Thymus (tissue), 14 donors: ENCODE measurements at places on chromosomes 1 and 21. TPM values are rescaled to one million over a fixed set of nuclear protein-coding genes. Genes with fewer than 3 reads are reported as not detected.

GRCh38 chr1:115839679-115840237, 1.2 kb downstream of the NHLH2 start:
- H3K27me3 ChIP-seq: peaks cover 84% of the 10 kb centered on the region
- H3K27ac ChIP-seq: no peak overlapping the region
- H3K36me3 ChIP-seq: no peaks in the 10 kb centered on the region
- H3K4me1 ChIP-seq: no peaks in the 10 kb centered on the region

DNA sequence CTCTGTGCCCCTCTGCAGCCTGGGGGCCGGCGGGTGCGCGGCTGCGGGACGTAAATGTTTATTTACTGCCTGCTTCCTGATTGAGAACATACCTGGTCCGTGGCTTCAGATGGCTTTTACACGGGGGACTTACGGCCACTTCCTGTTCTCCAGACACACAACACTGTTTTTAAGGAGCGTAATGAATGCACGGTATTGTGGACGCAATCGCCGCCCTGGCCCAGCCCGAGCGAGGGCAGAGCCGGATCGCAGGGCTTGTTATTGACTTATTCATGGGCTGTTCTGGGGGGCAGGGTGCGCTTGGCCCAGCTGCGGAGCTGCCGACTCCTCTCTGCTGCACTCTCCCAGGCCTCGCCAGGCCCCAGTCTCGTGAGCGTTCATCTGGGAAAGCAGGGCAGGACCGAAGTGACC, 52.8 kb upstream of the ACTRT2 start:
- H3K4me1 ChIP-seq: no peaks in the 10 kb centered on the region
- no peak for DNase-seq
- peaks cover 10% of the 10 kb centered on the region for H3K27me3 ChIP-seq
- no peak overlapping the region for H3K27ac ChIP-seq
- no peak overlapping the region for H3K4me3 ChIP-seq

- H3K4me3 ChIP-seq: no peak overlapping the region
- H3K4me1 ChIP-seq: no peaks in the 10 kb centered on the region
- H3K27ac ChIP-seq: no peak overlapping the region
- H3K36me3 ChIP-seq: no peaks in the 10 kb centered on the region
- no peak for DNase-seq
- peaks cover 4% of the 10 kb centered on the region for H3K27me3 ChIP-seq
Measured at GRCh38 chr1:232416026-232416568, 213.8 kb downstream of the SIPA1L2 start.

DNA sequence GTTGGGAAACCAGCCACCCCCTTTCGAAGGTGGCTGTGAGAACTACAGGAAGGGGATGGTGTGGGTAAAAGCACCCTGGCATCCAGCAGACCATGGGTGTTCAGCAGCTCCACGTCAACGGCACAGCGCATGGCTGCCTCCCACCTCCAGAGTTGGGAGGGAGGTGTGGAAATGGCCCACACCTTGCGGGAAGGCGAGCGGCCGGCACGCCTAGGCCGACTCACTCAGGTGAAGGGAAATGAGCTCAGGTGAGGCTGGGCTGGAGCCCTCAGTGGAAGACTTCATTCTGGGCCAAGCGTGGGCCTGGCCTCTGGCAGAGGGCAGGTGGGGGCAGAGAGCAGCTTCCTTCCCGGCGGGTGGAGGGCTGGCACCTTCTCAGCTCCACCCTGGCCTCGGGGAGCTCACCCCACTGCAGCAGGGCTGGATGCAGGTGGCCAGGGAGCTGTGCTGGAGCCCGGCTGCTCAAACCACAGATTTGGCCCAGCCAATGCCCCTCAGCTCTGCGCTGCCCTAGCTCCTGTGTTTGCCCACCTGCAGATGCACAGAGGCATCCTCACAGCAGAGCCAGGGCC, 24.8 kb upstream of the ALDH4A1 start:
- H3K36me3 ChIP-seq: no peaks in the 10 kb centered on the region
- H3K4me1 ChIP-seq: peaks cover 80% of the 10 kb centered on the region
- peak overlapping the region; percentile 98 for H3K27ac ChIP-seq
- no peak for DNase-seq
- H3K4me3 ChIP-seq: peak overlapping the region; percentile 40

DNA sequence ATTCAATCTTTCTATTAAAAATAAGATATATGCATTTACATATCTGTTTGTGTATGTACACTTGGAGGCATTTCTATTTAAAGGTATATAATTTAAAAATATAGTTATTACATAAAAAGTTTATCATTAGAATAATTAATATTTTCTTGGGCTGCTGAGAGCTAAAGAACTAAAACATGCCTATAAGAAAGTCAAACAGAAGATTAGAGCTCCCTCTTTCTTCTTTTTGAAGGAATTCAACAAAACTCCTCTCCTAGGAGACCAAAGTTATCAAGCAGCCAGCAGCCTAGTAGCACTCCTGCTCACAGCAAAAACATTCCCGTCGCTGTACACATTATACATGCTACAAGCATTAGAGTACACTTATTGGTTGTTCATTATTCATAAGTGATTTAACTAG, 216.4 kb downstream of the VAV3 start:
- peak; percentile 50 for DNase-seq
- H3K4me1 ChIP-seq: no peaks in the 10 kb centered on the region
- H3K27me3 ChIP-seq: no peaks in the 10 kb centered on the region
- H3K36me3 ChIP-seq: peaks cover 2% of the 10 kb centered on the region

DNA sequence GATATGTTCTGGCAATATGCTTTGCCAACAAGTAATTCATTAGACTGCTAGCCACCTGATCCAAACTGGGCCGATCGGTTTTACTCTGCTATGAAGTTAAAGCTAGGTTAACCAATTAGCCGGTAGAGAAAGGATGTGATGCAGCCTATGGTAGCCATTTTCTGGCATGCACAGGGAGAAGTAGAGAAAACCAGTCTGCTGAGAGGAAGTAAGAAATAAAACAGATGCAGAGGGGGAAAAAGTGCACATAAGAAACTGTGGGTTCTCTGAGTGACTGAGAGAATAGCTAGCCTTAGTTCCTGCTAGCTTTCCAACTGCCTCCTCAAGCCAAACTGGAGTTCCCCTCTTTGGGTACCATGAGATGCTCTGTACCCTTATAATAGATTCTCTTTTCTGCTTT, 52.8 kb downstream of the ARID4B start:
- no peak overlapping the region for H3K4me3 ChIP-seq
- H3K4me1 ChIP-seq: peaks cover 11% of the 10 kb centered on the region
- H3K27me3 ChIP-seq: no peaks in the 10 kb centered on the region
- H3K36me3 ChIP-seq: no peaks in the 10 kb centered on the region
- H3K27ac ChIP-seq: peak overlapping the region; percentile 42

GRCh38 chr1:35603468-35603867, 30.4 kb downstream of the TFAP2E start:
- peaks cover 39% of the 10 kb centered on the region for H3K36me3 ChIP-seq
- H3K27ac ChIP-seq: no peak overlapping the region
- no peak overlapping the region for H3K4me3 ChIP-seq
- no peak for DNase-seq
- no peaks in the 10 kb centered on the region for H3K4me1 ChIP-seq

- peaks cover 24% of the 10 kb centered on the region for H3K4me1 ChIP-seq
- no peaks in the 10 kb centered on the region for H3K27me3 ChIP-seq
- H3K36me3 ChIP-seq: no peaks in the 10 kb centered on the region
Measured at GRCh38 chr1:41322835-41323234, 38.4 kb upstream of the FOXO6 start.

- no peaks in the 10 kb centered on the region for H3K4me1 ChIP-seq
- no peak for DNase-seq
- no peaks in the 10 kb centered on the region for H3K36me3 ChIP-seq
- no peak overlapping the region for H3K27ac ChIP-seq
Measured at GRCh38 chr1:51690285-51690961, 73.5 kb downstream of the OSBPL9 start.

- no peak overlapping the region for H3K27ac ChIP-seq
- no peaks in the 10 kb centered on the region for H3K4me1 ChIP-seq
- H3K36me3 ChIP-seq: no peaks in the 10 kb centered on the region
- H3K4me3 ChIP-seq: no peak overlapping the region
- H3K27me3 ChIP-seq: no peaks in the 10 kb centered on the region
Measured at GRCh38 chr1:59977075-59977410, 50.5 kb upstream of the CYP2J2 start.

GRCh38 chr1:215023155-215023832, 59.2 kb upstream of the KCNK2 start:
- H3K4me3 ChIP-seq: no peak overlapping the region
- H3K27ac ChIP-seq: no peak overlapping the region
- no peak for DNase-seq
- H3K27me3 ChIP-seq: no peaks in the 10 kb centered on the region
- no peaks in the 10 kb centered on the region for H3K36me3 ChIP-seq

DNA sequence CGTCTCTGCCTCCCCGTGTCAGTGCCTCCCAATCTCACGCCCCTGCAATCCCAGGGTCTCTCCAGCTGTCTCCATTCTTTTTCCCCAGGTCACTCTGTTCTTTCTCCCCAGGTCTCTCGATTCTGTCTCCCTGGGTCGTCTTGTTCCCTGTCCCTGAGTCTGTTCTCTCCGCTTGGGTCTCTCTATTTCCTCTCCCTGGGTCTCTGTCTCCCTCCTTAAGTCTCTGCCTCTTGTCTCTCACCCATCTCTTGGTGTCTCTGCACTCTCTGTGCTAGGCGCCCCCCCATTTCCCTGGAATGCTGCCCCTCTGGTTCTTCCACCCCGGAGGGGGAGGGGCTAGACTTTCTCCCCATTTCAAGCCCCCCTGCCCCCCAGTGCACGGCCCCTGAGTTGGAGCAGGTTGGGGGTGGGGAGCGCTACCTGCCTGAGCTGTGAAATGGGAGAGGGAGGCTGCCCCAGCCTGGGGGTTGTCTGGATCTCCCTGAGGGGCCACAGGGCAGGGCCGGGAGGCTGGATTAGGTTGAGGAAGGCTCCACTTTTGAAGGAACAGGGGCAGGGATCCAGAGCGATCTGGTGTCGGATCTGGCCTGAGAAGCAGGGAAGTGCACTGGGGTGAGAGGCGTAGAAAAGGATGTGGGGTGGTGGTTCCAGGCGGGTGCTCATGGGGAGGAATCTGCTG, 1.4 kb downstream of the PTPRF start:
- H3K4me3 ChIP-seq: peak overlapping the region; percentile 58
- peaks cover 27% of the 10 kb centered on the region for H3K27me3 ChIP-seq
- H3K4me1 ChIP-seq: peaks cover 14% of the 10 kb centered on the region
- DNase-seq: no peak

GRCh38 chr1:164466429-164466828, 92.6 kb upstream of the PBX1 start:
- H3K27me3 ChIP-seq: no peaks in the 10 kb centered on the region
- H3K27ac ChIP-seq: no peak overlapping the region
- no peaks in the 10 kb centered on the region for H3K36me3 ChIP-seq

DNA sequence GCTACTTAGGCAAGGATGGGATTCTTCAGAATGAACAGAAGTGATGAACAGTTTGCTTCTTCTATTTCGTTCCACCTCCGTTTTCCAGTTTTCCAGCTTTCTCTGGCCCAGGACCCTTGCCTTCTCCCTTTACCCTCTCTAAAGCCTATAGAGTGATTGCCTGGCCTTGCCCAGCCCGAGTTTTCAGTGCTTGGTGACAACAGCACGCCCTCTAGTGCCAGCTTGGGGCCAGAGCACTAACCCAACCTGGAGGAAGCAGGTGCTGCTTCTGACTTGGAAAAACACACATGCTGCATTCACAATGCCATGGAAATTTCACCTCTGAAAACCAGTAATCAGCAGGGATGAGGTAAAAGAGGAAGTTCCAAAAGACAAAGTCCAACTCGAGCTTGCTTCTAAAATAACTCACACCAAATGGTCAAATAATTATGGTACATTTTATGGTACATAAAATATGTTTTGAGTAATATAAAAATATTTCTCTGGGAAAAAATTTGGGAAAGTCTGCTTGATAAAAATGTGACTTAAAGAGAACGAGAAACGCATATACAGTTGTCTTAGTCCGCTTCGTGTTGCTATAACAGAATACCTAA, 26.1 kb downstream of the UBE2T start:
- H3K4me1 ChIP-seq: no peaks in the 10 kb centered on the region
- H3K27ac ChIP-seq: no peak overlapping the region
- no peaks in the 10 kb centered on the region for H3K27me3 ChIP-seq

GRCh38 chr21:32565856-32566465, 19.4 kb downstream of the TCP10L start:
- H3K36me3 ChIP-seq: peaks cover 9% of the 10 kb centered on the region
- peaks cover 9% of the 10 kb centered on the region for H3K4me1 ChIP-seq
- H3K27ac ChIP-seq: no peak overlapping the region
- DNase-seq: no peak
- H3K4me3 ChIP-seq: no peak overlapping the region

DNA sequence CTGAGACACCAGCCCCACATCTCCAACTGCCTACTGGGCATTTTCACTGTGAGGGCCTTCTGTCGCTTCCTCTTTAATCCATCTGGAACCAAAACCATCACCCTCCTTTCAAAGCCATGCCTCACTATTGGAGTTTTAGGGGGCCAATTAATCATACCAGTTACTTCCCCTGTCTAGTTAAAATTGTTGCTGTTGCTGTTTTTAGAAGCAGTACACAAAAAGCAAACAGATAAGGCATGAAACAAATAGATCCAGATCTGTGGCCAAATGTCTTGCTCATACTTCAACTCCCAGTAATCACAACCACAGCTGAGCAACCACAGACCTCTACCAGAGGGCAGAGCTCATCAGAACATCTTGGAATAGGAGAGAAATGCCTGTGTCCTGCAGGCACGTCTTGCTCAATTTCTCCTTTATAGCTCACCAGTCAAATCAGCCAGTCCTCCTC, 133.8 kb upstream of the C1orf105 start:
- H3K36me3 ChIP-seq: no peaks in the 10 kb centered on the region
- H3K27ac ChIP-seq: peak overlapping the region; percentile 18
- H3K27me3 ChIP-seq: no peaks in the 10 kb centered on the region
- no peak for DNase-seq
- H3K4me3 ChIP-seq: no peak overlapping the region

GRCh38 chr21:19256934-19257660, 853.5 kb upstream of the TMPRSS15 start:
- no peaks in the 10 kb centered on the region for H3K4me1 ChIP-seq
- H3K27ac ChIP-seq: no peak overlapping the region
- H3K27me3 ChIP-seq: no peaks in the 10 kb centered on the region
- H3K36me3 ChIP-seq: no peaks in the 10 kb centered on the region
- H3K4me3 ChIP-seq: no peak overlapping the region

GRCh38 chr1:54027848-54028247, 9.9 kb upstream of the LDLRAD1 start:
- peaks cover 17% of the 10 kb centered on the region for H3K36me3 ChIP-seq
- no peaks in the 10 kb centered on the region for H3K27me3 ChIP-seq
- DNase-seq: no peak
- no peak overlapping the region for H3K4me3 ChIP-seq
- no peaks in the 10 kb centered on the region for H3K4me1 ChIP-seq

The FCRL1 gene
- polyA plus RNA-seq: 4.0 TPM

The AMY2A gene
- 0.34 TPM for polyA plus RNA-seq

The TMEM125 gene
- polyA plus RNA-seq: 2.4 TPM

The TDRD10 gene
- 12.2 TPM for polyA plus RNA-seq

The OR2T29 gene
- polyA plus RNA-seq: not detected

The LCE2C gene
- 1.7 TPM for polyA plus RNA-seq

The LCE1B gene
- polyA plus RNA-seq: 0.68 TPM

The VAMP4 gene
- polyA plus RNA-seq: 13.4 TPM

The UBE2U gene
- polyA plus RNA-seq: not detected

The ASAP3 gene
- polyA plus RNA-seq: 10.4 TPM

The CFAP45 gene
- 1.3 TPM for polyA plus RNA-seq

The BCAN gene
- polyA plus RNA-seq: 0.43 TPM
